ENCODE measurements at places on chromosomes 3 and 15. TPM values are rescaled to one million over a fixed set of nuclear protein-coding genes. Genes with fewer than 3 reads are reported as not detected.

DNA sequence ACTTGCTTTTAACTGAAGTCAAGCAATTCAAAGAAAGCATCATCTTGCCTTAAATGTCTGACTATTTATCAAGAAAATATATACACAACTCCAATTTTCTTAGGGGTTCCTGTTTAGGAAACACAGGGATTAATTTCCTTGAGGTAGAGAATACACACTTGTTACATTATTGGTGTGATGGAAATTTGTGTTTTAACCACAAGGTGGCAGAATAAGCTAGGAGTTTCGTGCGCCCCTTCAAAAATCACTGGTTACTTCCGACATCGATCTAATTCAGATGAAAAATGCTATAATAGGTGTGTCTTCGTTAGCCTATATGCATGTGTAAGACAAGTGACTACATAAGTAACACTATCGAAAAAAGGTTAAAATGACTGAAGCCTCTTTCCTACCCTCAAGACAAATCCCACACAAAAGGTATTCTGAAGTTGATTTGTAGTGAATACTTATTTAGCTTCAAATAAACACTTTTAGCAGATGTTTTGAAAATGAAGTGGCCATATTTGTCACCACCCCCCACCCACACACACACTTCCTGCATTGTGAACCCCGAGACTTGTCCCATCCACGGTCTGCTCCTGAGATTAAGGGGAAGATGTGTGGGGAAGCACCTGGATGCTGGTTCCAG lies 246.5 kb downstream of the ROBO1 start:
- H3K4me3 ChIP-seq: no peak overlapping the region
- H3K36me3 ChIP-seq: no peaks in the 10 kb centered on the region
- H3K27ac ChIP-seq: no peak overlapping the region
- H3K27me3 ChIP-seq: no peaks in the 10 kb centered on the region
- no peak for DNase-seq

DNA sequence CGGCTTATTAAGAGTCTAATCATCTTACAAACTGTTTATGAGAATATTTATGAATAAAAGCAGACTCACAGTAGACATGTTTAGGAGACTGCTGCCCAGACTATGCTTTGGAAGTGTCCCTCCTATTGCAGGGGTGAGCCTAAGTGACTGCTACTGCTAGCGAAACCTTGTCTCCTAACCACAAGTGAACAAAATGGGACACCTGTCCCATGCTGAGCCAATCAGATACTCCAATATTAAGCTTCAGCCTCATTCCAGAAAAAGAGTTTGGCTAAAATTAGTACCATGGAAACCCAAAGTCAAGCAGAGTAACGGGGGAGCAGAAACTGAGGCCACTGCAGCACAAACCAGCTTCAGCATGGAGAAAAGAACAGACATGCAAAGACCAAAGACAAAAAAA lies 4.6 kb downstream of the DENND6A start:
- DNase-seq: no peak
- H3K4me3 ChIP-seq: peak overlapping the region; percentile 64
- no peaks in the 10 kb centered on the region for H3K36me3 ChIP-seq
- H3K27ac ChIP-seq: peak overlapping the region; percentile 34

GRCh38 chr3:9087831-9088413 lies 124.7 kb upstream of the RAD18 start:
- H3K27ac ChIP-seq: no peak overlapping the region
- no peak overlapping the region for H3K4me3 ChIP-seq
- no peaks in the 10 kb centered on the region for H3K4me1 ChIP-seq
- no peaks in the 10 kb centered on the region for H3K36me3 ChIP-seq
- DNase-seq: no peak
- H3K27me3 ChIP-seq: no peaks in the 10 kb centered on the region

GRCh38 chr15:94526071-94526689 lies 294.8 kb downstream of the MCTP2 start:
- DNase-seq: no peak
- H3K4me3 ChIP-seq: no peak overlapping the region
- H3K4me1 ChIP-seq: no peaks in the 10 kb centered on the region
- H3K27ac ChIP-seq: no peak overlapping the region
- H3K27me3 ChIP-seq: peaks cover 26% of the 10 kb centered on the region

Gene CHRNA7
- 1.2 TPM for total RNA-seq

DNA sequence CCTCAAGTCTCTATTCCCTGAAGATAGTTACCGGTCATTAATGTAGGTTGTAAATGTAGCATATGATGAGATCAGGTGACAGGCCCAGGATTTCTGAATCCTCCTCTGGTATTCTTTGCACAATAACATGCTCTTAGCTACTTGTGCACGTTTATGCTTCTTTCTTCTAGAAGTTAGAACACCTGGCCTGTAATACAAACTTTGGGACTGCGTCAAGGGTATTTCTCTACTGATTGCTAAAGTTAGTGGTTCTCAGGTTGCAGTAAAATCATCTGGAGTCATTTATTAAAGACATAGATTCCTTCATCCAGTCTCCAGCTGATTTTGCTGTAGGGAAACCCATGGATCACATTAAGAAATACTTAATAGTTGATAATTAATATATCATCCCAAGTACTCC lies 48.0 kb downstream of the UNC13C start:
- no peaks in the 10 kb centered on the region for H3K4me1 ChIP-seq
- H3K36me3 ChIP-seq: peaks cover 4% of the 10 kb centered on the region
- H3K27me3 ChIP-seq: no peaks in the 10 kb centered on the region
- no peak overlapping the region for H3K27ac ChIP-seq

Gene SSR3
- 183 TPM for total RNA-seq
